ENCODE measurements at places on chromosomes 6 and 20.
A peak's percentile ranks its signal among the peaks of the same experiment; 100 is the strongest.

- DNase-seq: no peak
These were observed 465.9 kb downstream of the KIF16B start for GRCh38 chr20:16107172-16107870.

- DNase-seq: no peak
These were observed 24.4 kb downstream of the CNBD2 start for GRCh38 chr20:35992713-35993335.

- DNase-seq: no peak
These were observed 778 bp downstream of the PKIG start for GRCh38 chr20:44583157-44583556.

DNA sequence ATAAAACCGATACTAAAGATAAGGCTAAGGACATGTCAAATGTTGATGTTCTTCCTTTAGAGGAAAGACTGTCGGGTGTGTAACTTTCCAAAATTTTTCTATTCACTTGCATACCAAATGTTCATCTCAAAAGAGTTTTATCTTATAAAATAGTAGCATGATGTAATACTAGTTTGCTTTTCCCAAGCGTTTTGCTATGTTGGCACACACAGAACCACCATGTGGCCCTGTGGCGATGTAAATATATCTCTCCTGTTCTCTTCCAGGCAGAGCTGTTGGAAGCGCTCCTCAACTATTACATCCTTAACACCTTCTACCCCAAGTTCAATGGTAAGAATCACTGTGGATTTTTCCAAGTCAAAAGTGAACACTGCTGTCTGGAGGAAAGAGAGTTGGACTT is 26.5 kb downstream of the LBP start:
- DNase-seq: no peak

- no peak for DNase-seq
These were observed 48.9 kb downstream of the HDDC2 start for GRCh38 chr6:125252891-125253290.

GRCh38 chr6:22363714-22364239 is 66.9 kb upstream of the PRL start:
- DNase-seq: no peak

DNA sequence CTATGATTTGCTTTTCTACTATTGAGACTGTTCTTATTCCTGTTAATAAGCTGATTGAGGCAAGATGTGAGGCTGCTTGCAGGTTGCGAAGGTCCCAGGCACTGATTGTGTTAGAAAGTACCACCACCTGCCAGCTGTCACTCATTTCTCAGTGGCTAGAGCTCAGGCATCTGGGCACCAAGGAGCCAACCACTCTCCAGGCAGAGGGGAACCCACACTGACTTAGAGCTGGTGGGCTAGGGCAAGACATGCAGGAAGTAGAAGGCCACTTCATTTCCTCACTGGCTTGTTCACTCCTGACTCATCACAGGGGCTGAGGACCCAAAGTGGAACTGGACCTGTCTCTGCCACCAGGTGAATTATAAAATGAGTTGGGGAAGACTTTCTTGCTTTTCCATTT is 7.8 kb upstream of the DLL1 start:
- DNase-seq: no peak

- DNase-seq: no peak
These were observed 33.3 kb downstream of the BPIFB1 start for GRCh38 chr20:33316343-33316742.

DNA sequence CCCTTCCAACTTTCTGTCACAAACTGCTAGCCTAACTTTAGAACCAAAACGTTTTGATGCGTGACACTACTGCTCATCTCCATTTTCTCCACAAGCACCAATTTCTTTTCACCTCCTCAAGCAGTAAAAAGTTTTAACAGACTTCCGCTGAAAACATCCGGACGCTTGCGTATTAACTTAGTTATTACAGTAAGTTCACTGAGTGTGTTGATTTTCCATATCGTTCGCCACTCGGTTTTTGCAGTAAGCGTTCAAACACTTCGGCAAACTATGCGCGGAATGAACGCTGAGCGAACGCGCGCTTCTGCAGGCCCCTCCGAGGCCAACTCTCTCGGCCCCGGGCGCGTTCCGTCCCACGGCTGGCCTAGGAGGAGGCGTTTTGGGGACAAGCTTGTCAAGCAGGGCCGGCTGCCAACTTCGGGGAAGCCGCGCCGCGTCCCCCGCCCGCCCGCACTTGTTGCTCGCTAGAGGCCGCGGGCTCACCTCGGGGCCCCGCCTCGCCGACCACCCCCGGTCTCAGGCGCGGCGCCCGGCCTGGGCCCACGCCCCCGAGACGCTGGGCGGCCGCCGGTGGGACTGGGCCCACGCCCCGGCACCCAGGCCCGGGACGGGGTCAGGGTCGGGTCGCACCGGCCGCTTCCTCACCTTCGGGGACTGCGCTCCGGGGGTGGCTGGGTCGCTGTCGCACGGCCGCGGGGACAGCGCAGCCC is 945 bp downstream of the PHF10 start:
- DNase-seq: no peak

GRCh38 chr20:20487811-20488210 is 119.9 kb downstream of the INSM1 start:
- peak; percentile 20 for DNase-seq

GRCh38 chr20:37984018-37984785 is 49.1 kb downstream of the TTI1 start:
- DNase-seq: no peak

Measured in AG09309 (cell line).